AG08396 (cell line): ENCODE measurements at places on chromosomes 1 and 21.

- no peak for DNase-seq
Measured at GRCh38 chr1:205068001-205068400, 16.3 kb downstream of the TMEM81 start.

GRCh38 chr1:235831148-235831547, 35.6 kb downstream of the LYST start:
- DNase-seq = peak; percentile 22

DNA sequence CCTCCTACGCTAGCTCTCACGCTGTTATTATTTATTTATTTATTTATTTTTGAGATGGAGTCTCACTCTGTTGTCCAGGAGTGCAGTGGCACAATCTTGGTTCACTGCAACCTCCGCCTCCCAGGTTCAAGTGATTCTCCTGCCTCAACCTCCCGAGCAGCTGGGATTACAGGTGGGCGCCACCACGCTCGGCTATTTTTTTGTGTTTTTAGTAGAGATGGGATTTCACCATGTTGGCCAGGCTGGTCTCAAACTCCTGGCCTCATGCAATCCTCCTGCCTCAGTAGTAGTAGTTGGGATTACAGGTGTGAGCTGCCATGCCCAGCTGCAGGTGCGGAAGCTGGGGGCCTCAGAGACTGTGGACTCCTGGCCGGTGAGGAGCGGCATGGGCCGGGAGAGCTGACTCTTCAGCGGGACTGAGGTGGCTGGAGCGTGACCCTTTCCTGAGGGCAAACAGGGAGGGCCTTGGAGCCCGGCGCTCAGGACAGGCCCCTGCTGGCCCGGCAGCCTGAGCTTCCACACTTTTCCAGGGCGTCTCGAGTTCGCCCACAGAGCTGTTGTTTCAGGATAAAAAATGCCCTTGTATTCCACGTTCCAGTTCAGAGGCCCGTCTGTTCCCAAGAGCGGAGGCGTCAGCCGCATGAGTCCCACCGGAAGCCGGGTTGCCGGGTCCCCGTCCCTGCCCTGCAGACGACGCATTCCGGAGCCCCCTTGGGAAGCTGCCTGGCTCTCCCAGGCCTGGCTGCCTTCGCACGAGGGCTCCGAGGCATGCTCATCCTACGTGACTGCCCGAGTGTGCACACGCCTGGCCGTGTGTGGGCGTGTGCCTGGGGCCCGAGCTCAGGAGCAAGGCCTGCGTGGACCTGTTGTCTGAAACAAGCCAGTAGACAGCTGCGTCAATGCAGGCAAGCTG, 126.2 kb downstream of the SIK1 start:
- DNase-seq = no peak

- peak; percentile 55 for DNase-seq
Measured at GRCh38 chr1:11862890-11863289, 4.1 kb upstream of the NPPB start.

GRCh38 chr1:27402349-27402754, 9.9 kb downstream of the GPR3 start:
- DNase-seq = peak; percentile 72

DNA sequence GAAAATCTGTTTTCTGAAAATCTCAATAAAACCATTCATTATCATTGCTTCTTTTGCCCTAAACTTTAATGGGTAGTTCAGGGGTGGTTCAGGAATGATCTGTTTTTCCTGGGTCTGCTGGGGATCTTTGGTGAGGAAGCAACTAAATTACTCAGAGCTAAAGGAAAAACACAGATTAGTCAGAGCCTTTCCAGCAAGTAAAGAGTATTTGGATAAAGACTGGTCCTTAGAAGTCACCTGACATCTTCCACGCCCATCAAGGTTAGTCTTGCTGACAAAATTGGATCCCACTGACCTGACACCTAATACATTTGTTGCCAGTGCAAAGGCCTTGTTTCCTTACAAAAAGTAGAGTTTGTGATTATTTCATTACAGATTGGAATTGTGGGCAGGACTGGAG, 24.2 kb downstream of the HSPA13 start:
- DNase-seq = no peak

DNA sequence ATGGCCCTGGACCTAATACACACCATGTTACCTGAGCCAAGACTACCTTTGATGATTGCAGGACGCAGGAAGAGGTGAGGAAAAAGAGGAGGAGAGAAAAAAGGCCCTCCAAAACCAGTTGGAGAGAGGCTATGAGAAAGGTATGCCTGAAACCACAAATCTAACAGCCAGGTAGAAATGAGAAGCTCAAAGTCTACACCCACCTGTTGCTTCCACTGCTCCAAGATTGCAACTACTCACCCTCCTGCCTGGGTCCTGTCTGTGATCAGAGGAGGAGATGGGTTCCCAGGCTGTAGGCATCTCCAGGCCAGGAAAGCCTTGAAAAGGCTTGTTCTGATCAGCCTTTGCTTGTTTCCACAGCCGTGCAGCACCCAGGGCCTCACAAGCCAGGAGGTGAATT, 307.8 kb upstream of the USP24 start:
- no peak for DNase-seq

DNA sequence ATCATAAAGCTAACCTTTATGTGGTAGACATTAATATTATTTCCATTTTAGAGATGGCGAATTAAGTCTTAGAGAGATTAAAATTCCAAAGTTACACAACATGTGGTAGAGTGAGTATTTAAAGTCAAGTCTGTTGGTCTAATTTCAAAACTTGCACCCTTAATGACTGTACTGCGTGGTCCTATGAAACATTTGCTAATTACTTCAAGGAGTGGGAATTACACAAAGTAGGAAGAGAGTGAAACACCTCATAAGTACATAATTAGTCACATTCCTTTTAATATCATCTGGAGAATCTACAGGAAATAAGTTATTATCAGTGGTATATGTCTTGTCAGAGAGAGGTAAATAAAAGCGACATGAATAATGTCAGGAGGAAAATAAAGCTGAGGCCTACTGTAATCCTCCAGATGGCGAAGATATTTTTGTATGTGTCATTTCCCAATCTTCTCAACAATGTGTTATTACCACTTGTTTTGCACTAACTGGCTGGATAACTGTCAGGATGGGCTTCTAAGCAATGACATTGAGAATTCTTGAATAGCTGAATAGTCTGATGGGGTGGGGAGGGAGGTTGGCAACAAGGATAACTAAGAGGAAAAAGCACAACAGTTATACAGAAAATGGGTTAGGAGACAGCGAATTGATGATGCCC, 95.5 kb downstream of the TNFSF18 start:
- DNase-seq = no peak
